ENCODE measurements at places on chromosomes 13 and 19.

- H3K27me3 ChIP-seq = no peaks in the 10 kb centered on the region
- H3K27ac ChIP-seq = no peak overlapping the region
- DNase-seq = no peak
- H3K36me3 ChIP-seq = no peaks in the 10 kb centered on the region
- H3K4me1 ChIP-seq = no peaks in the 10 kb centered on the region
Observed at GRCh38 chr19:56687031-56687430, 15.5 kb upstream of the ZNF835 start.

DNA sequence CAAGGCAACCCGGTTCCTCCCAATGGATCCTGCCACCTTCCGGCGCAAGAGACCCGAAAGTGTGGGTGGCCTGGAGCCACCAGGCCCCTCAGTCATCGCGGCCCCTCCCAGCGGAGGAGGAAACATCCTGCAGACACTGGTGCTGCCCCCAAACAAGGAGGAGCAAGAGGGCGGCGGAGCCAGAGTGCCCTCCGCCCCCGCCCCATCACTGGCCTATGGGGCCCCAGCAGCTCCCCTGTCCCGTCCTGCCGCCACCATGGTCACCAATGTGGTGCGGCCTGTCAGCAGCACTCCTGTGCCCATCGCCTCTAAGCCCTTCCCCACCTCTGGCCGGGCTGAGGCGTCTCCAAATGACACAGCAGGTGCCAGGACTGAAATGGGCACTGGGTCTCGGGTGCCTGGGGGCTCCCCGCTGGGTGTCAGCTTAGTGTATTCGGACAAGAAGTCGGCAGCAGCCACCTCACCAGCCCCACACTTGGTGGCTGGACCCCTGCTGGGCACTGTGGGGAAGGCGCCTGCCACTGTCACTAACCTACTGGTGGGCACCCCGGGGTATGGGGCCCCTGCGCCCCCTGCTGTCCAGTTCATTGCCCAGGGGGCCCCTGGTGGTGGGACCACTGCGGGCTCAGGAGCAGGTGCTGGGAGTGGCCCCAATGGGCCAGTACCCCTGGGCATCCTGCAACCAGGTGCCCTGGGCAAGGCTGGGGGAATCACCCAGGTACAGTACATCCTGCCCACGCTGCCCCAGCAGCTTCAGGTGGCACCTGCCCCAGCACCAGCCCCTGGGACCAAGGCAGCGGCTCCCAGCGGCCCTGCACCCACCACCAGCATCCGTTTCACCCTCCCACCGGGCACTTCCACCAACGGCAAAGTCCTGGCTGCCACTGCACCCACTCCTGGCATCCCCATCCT, 11.2 kb upstream of the PRR19 start:
- peak; percentile 48 for DNase-seq
- H3K27me3 ChIP-seq = no peaks in the 10 kb centered on the region
- H3K27ac ChIP-seq = no peak overlapping the region
- H3K4me3 ChIP-seq = no peak overlapping the region

DNA sequence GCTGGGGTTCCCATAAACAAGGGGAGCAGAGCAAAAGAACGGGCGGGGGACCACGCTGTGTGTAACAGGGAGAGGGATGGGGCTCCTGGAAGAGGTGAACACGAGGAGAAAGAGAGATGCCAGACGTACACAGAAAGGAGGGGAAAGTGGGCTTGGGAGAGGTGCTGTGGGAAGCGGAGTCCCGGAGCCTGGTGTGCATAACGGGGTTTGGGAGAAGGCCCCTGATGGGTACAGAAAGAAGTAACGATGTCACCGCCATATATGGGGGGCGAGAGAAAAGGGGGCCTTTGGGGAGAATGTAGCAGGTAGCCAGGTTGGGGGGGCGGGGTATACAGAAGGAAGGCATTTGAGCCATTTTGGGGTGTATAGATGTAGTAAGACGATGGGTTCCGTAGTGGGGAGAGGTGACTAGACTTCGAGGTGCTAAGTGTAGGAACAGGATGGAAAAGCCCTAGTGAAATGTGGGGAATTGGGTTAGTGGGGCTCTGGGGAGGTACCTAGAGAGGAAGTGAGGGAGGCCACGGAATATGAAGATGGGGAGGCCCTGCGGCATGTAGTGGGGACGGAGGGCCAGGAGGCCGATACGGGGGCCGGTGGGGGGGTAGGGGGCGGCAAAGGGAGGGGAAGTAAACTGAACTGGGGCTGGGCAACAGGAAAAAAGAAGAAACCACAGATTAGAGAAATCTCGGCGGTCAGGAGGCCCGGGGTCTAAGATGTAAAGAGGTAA, 787 bp downstream of the ZNF580 start:
- DNase-seq = no peak
- H3K4me1 ChIP-seq = peaks cover 51% of the 10 kb centered on the region
- peak overlapping the region; percentile 78 for H3K4me3 ChIP-seq

- H3K27me3 ChIP-seq = no peaks in the 10 kb centered on the region
- no peaks in the 10 kb centered on the region for H3K4me1 ChIP-seq
- no peak overlapping the region for H3K27ac ChIP-seq
- H3K4me3 ChIP-seq = no peak overlapping the region
- no peak for DNase-seq
Observed at GRCh38 chr19:3537438-3538240, 1.3 kb upstream of the TEKTIP1 start.

All from CD4-positive, alpha-beta memory T cell (primary cell).